ENCODE measurements at places on chromosomes 7 and 10.

- no peak for DNase-seq
Observed at GRCh38 chr10:84924131-84924530, 595.7 kb downstream of the CCSER2 start.

DNA sequence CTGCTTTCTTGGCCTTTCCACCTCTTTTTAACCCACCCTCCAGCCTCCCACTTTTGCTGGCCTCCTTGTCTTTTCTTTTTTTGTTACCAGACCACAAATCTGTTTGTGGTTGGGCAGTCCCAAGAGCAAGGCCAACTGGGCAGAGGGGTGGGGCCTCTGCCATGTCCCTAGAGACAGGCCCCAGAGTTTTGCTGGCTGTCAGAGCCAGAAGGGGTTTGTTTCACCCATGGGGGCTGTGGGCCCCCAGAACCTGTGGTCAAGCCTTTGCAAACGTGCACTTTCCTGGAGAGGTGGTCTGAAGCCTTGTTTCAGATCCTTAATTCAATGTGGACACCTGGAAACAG, 10.3 kb downstream of the ZMIZ1 start:
- DNase-seq = no peak

- peak; percentile 21 for DNase-seq
Observed at GRCh38 chr10:88270871-88271713, 312.0 kb downstream of the RNLS start.

- DNase-seq = no peak
Observed at GRCh38 chr10:119136084-119136483, 29.4 kb downstream of the SFXN4 start.

- no peak for DNase-seq
Observed at GRCh38 chr10:3135006-3135405, 37.6 kb downstream of the PITRM1 start.

GRCh38 chr10:10830293-10830986, 187.2 kb upstream of the CELF2 start:
- peak; percentile 93 for DNase-seq
